Esophagus squamous epithelium (tissue), 5 donors: ENCODE measurements at places on chromosomes 2 and 18.

DNA sequence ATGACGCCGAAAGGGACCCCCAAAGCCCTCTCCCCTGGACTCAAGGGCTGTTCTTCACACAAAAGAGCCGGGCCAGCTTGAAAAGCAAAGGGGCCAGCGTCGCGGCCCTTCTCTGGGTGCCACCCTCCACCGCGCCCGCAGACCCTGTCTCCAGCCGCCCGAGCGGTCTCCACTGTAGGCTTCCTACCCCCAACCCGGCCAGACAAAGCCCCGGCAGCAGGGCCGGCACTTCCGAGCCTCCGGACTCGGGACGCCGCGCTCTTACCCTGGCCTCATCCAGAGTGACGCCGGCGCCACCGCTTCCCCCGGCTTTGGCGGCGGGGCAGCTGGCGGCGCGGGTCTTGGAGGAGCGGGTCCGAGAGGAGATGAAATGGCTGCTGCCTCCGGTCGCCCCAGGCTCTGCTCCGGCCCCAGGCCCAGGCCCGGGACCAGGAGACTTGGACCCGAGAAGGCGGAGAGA lies 603 bp downstream of the ATAD2B start:
- no peak for DNase-seq

DNA sequence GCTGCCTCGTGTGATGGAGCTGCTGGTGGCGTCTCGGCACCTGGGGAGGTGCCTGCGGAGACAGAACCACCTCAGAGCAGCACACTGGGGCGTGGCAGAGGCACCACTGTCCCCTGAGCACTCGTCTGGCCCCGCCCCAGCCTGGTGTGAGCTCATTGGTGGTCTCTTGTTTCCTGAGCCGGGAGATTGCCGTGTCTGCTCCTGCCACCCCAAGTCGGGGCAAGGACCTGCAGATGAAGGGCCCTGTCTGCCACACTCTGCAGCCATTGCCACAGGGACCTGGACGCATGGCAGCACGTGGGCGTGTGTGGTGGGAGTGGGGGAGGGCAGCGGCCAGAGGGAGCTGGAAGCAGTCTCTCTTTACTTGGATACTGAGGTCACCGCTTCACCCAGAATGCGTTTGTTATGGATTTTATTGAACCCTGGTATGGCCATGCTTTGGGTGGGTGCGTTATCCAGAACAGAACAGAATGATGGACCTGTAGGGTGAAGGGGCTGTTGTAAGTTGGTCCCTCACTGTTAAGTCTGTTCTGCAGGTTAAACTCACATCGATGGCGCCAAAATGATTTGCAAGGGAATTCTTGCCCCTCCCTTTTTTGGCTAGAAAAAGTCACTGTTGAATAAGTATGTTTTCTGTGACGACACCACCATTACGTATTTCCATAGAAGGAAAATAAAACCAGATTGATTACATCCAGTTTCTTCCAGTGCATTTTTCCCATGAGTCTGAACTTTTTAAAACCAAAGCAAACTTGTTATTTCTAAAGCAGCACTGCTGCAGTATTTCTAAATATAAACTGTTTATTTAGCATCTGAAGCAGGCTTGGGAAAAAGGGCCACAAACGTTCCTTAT lies 92.0 kb downstream of the USP40 start:
- DNase-seq, result no peak

DNA sequence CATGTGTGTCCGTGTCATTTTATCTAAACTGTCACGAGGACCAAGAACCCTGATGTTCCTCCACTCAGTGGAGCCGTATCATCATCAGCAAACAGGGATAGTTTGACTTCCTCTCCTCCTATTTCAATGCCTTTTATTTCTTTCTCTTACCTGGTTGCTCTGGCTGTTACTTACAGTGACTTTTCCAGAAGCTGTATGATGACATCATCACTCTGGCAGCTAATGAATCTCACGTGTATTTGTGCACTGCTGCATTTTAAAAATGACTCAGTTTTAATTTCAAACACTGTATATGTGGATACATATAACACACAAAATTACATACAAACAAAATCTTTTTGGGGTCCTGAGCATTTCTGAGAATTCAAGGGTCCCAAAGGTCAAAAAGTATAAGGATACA lies 481.4 kb downstream of the CDH2 start:
- DNase-seq, result no peak

DNA sequence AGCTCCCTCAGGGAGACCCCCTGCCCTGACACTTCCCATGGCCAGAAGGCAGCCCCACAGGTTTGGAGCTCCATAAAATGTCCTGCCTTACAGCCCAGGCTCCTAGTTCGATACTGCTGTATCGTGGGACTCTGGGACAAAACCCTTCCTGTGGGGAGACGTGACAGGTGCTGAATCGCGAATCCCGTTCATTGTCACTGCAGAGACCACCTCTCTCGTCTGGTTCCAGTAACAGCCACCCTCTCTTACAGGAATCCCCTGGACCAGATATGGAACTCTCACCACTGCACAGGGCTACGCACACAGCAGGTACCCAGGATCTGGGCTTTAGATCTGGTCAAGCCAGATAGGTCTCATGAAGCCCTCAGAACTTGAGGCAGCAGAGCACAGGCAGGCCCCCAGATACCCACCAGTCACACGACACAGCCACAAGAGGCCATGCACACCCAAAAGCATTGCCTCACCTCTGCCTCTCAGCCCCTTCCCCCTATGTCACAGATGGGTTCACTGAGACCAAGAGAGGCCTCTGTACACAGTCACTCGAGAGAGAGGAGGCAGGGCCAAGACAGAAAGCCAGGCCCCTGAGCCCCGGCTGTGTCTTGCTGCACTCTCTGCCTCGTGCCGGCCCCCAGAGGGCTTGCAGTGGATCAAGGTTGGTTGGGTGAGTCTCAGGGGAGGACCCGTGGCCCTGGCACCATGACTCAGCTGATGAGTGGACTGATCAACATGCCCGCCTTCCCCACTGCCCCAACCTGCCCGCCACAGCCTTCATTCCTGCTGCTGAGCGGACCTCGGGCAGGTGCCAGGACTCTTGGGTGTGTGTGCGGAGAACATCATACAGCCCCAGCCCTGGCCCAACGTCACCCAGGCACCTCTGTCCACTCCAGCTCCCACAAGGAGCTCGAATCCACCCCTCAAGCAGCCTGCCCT lies 7.6 kb downstream of the SDC1 start:
- no peak for DNase-seq

DNA sequence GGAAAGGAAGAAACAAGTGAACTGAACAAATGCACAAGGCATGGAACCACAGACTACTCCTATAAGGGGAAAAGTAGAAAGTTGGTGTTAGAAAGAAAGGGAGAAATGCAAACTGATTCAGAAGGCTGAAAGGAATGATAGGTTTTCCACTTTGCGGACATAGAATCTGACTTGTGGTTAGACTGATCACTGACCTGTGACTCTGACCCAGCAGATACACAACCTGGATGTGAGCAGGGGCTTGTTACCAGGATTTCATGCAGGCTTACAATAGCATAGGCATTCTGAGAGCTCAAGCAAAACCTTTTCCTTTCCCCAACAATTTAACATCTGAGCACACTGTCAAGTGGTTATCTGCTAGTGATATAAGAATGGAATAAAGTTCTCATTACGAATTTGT lies 237.0 kb upstream of the CDH20 start:
- no peak for DNase-seq

- DNase-seq, result no peak
Observed at GRCh38 chr2:128179461-128179755, 88.4 kb downstream of the UGGT1 start.

DNA sequence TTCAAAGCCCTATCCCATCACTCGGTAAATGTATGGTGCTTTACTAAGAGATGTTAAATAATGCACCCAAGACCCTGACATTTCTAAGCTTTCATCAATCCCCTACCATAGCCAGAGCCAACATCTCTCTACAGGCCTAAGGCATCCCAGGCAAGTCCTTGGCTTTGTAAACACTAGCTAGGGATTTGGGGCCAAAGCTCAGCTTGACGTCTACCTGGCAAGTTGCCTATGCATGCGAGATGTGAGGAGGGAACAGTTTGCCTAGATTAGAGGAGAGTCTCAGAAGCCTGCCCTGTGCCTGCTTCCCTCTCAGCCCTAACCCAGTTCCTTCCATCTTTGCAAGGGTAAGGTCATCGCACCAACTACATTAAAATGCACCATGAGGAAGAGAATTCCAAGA lies 221.5 kb upstream of the NCKAP5 start:
- no peak for DNase-seq

GRCh38 chr2:132757676-132758075 lies 87.7 kb upstream of the LYPD1 start:
- DNase-seq, result no peak

- DNase-seq, result no peak
Observed at GRCh38 chr2:9752441-9753275, 90.6 kb upstream of the TAF1B start.

- DNase-seq, result no peak
Observed at GRCh38 chr2:124353656-124354055, 328.6 kb downstream of the CNTNAP5 start.

DNA sequence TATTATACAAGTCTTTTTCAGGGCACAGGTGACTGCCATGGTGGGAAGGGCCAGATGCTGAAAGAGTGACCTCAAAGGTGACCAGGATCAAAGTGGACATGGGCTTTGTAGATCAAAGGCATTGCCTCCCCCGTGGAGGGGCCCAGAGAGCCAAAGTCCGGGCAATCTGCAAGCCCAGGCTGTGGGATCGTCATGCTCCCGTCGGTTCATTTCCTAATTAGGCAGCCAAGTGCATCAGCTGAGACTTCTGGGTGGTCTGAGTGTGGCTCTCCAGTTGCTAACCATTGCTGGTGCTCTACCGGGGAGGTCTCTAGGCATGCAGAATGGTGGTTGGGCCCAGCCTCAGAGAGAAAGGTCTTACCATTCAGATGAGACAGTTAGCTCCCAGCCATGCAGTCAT lies 61.6 kb downstream of the TRIB2 start:
- no peak for DNase-seq

DNA sequence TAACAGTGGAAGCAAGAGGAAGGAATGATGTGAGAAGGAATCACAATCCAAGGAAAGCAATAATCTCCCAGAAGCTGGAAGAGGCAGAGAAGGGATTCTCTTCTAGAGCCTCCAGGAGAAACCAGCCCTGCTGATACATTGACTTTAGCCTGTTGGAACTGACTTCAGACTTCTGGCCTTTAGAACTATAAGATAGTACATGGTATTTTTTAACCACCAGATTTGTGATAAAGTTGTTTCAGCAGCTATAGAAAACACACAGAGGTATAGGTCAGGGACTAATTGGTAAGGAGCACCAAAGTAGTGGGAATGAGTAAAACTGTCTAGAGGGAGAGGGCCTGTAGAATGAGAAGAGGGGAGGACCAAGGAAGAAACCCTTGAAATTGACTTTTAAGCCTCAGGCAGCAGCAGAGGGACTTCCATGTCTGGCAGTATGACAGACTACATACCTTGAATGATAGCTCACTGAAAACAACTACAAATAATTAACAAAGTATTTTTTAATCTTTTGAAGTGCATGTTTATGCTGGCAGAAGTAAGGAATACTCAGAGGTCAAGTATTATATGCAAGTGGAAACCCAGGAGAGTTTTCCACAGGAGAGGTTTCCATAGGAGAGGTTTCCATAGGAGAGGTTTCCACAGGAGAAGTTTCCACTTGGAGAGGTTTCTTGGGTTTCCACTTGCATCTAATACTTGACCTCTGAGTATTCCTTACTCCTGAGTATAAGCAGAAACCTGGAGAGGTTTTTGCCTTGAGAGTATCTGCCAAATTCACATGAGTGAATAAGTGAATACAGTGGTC lies 33.8 kb upstream of the TMEM17 start:
- DNase-seq, result no peak

- DNase-seq, result no peak
Observed at GRCh38 chr18:27860011-27860410, 316.9 kb downstream of the CDH2 start.
